ENCODE measurements at places on chromosomes 4 and X. TPM values are rescaled to one million over a fixed set of nuclear protein-coding genes. Genes with fewer than 3 reads are reported as not detected.

- no peak for DNase-seq
These were observed 237.0 kb downstream of the IDS start for GRCh38 chrX:149267878-149268813.

DNA sequence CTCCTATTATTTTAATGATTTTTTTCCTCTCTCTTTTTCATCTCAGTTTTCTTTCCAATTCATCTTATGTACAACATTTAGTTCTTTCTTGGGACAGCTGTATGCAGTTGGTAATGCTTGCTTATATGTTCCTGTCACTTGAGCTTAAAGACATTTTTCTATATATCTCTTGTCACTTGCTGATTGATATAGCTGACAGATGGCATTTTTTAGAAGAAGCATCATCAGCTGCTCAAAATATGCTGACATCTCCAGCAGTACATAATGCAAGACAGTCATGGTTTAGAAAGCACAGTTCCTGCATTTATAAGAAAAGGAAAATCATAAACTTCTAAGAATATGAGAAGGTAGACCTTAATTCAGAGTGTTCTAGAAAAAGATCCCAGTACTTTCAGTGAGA lies 56.5 kb downstream of the DCAF8L1 start:
- DNase-seq = no peak

DNA sequence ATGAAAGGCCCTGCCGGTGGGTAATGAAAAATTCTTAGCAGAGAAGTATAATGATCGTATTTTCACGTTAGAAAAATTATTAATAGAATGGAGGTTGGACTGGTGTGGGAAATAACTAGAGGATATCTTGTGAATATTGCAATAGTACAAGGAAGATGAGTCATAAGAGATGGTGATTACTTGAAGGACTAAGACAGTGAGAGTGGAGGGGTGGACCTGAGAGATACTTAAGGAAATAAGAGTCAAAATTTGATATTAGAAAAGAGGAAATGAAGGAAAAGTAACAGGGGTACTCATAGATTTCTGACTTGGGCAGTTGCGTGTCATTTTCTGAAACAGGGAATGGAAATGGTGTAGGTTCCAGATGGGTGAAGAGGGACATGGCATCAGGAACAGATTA lies 1.7 kb upstream of the USP53 start:
- no peak for DNase-seq

The SLC34A2 gene
- total RNA-seq = not detected

GRCh38 chr4:116603096-116603495 lies 482.3 kb downstream of the TRAM1L1 start:
- DNase-seq = no peak

The SEL1L3 gene
- total RNA-seq = 64.3 TPM

- no peak for DNase-seq
These were observed 124.7 kb upstream of the TMEM164 start for GRCh38 chrX:109878236-109878635.

DNA sequence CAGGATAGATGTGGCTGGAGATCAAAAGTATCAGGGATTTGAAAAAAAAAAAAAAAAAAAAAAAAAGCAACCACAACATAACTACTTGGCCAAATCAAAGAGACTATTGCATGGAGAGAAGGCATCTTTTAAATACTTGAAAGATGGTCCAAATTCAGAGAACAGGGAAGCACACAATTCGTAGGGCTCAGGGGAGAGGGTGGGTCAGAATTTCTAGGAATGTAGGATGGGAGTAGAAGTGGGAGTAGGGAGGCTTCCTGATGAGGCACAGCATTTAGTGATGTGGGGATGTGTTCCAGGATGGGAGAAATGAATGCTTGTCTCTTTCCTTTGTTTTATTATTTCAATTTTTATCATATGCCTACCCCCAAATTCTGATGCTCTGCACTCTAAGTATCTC lies 36.3 kb downstream of the RTL3 start:
- no peak for DNase-seq

The SEPSECS gene
- 15.1 TPM for total RNA-seq

- DNase-seq = no peak
These were observed 545 bp downstream of the ABCE1 start for GRCh38 chr4:145098675-145099037.

Data from CD4-positive, alpha-beta memory T cell (primary cell).